ENCODE measurements at places on chromosomes 16 and 17.

GRCh38 chr16:24925163-24925562 is 79.4 kb downstream of the SLC5A11 start:
- DNase-seq = no peak

DNA sequence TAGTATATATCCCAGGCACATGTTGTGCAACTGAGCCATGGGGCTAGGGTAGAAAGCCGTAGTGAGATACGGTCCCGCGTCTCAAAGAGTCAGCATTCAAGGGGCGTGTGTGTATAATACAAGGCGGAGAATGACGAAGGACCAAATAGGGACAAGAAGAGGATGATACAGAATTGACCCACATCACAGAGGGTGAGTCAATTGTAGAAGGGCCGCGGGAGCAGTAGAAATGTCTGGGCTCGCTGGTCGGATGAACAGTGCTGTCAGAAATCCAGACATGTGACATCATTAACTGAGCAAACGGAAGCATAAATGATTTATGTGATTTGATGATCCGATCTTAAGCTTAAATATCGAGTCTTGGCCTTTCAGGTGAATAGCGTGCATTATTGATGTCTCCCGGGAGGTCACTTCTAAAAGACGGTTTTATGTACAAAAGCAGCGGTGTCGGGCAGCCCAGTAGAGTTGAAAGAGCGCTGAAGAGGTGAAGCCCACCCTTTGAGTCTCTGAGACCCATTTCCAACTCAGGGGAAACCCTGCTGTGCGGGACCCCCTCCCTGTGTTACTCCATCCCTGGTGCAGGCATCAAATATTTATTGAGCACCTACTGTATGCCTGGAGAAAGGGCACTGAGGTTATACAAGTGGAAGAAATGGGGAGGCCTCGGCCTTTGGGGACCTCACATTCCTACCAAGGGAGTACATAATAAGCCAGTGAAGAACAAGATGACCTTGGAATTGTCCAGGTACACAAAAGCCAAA is 45.1 kb downstream of the ATP2C2 start:
- no peak for DNase-seq

- DNase-seq = no peak
Observed at GRCh38 chr16:23504453-23505179, 5.7 kb downstream of the GGA2 start.

GRCh38 chr16:7148606-7149005 is 184.0 kb upstream of the RBFOX1 start:
- no peak for DNase-seq

- DNase-seq = no peak
Observed at GRCh38 chr17:40828454-40829044, 6.1 kb upstream of the KRT10 start.

DNA sequence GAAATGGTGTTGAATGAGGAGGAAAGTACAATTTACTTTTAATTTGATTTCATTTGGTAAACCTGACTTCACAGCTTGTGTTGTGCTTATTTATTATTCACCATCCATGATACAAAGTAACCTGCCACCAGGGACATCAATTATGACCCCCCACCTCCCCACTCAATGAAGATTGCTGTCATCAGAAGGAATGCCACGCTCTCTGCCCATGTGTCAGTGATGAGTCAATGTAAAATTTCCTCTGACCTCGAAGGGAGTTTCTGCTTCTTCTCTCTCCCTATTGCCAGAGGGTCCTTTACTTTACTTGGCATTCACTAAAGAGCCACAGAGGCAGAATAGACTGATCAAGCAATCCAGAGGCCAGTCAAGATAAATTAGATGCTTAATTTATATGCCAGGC is 759.7 kb downstream of the CDH11 start:
- no peak for DNase-seq

GRCh38 chr16:84950906-84951305 is 60.4 kb downstream of the ZDHHC7 start:
- DNase-seq = no peak

DNA sequence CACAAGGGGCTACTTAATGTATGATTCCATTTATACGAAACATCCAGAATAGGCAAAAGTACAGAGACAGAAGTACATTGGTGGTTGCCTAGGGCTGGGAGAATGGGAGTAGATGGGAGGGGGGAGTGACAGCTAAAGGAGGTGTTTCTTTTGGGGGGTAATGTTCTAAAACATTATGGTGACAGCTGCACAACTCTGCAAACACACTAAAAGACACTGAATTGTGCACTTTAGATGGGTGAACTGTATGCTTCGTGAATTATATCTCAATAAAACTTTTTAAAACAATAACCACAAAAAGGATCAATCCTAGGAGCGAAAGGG is 661 bp downstream of the LYRM9 start:
- no peak for DNase-seq

DNA sequence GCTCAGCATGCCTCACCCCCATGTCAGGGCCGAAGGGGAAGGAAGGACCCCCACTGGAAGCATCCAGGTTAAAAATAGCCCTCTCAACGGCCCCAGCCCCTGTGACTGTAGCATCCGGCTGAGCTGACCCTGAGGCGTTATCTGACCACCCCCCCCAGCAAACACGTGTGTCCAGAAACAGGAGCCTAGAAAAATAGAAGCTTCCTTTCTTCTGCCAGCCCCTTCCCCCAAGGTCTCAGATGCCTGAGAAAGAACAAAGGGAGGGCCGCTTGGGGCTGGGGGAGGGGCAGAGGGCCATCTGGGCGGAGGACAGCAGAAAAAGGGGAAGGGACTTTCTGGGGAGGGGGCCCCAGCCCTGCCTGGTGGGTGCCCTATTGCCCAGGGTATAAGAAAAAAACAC is 55.8 kb downstream of the ACTG1 start:
- DNase-seq = no peak

DNA sequence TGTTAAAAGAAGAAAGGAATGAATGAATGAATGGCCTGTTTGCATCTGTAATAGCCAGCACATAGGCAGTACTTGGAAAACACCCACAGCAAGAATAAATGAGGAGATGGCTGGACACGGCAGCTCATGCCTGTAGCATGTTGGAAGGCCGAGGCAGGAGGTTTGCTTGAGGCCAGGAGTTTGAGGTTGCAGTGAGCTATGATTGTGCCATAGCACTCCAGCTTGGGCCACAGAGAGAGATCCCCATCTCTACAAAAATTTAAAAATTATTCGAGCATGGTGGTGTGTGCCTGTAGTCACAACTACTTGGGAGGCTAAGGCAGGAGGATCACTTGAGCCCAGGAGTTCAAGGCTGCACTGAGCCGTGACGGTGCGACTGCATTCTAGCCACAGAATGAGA is 12.5 kb downstream of the IL4R start:
- DNase-seq = no peak

All from sciatic nerve (tissue), 2 donors.